Suppressor macrophage treated with lipopolysaccharide for 1 hour (primary cell): ENCODE measurements at places on chromosomes 6 and 20.

- DNase-seq: no peak
Observed at GRCh38 chr6:157611406-157611805, 211.6 kb upstream of the SNX9 start.

DNA sequence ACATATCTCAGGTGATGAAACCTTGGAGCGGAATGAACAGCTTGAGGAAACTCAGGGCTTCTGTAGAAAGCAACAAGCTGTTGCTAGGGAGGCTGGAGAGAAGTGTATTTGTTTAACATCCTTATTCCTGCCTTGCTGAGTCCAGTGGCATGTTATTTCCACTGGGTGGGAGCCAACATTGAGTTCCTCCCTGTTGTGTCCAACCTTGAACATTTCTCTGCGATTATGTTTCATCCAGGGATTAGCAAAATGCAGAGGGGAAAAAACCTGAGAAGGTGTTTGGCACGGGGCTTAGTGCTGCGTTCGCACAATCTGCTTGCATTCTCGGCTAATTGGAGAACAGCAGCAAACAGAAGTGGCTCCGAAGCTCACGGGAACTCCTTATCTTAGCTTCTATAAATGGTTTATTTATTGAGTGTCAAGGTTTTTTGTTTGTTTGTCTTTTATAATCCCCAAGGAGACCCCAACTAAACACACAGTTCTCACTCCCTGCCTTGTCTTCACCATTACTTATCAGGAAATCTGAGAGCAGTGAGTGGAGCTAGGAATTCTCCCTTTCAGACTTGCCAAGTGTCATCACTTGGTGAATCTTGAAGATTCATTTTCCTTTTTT, 412.8 kb downstream of the CDC5L start:
- peak; percentile 5 for DNase-seq

GRCh38 chr6:169953686-169954085, 202.3 kb downstream of the ERMARD start:
- DNase-seq: no peak

DNA sequence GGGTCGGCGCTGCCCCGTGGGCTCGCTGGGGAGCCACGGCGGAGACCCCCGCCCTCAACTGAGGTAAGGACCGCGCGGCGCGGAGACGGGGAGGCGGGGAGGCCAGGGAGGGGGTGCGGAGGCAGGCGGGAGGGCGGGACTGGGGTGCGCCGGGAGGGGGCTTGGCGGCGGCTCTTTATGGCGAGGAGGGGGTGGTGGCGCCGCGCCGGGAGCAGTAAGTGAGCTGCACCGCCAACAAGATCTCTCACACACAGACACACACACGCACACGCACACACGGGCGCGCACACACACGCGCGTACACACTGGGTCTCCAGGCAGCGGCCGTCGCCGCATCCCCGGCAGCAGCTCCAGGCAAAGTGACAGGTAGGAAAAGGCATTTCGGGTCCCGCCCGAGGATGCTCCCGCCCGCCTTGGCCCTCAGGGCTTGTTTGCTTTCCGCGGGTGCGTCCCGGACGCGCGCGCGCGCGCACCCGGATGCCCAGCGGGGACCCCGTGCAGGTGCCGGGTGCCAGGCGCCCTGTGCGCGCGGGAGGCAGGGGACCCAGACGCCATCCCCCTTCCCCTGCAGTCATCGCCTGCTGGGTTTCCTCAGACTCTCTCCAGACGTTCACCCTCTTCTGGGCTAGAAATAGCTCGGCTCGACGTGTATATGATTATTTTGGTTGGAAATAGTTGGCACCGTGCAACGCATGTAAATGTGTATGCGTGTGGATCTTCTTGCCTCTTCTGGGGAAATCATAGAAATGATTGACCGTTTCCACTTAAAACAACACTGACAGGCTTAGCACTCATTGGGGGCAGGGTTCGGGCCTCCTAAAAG, at the start of gene PLCB4:
PLCB4 (plus strand) TSS at position 247 of the 823 bp plus-strand sequence. CDS start 238,728 bp downstream, outside the sequence.
- DNase-seq: no peak

DNA sequence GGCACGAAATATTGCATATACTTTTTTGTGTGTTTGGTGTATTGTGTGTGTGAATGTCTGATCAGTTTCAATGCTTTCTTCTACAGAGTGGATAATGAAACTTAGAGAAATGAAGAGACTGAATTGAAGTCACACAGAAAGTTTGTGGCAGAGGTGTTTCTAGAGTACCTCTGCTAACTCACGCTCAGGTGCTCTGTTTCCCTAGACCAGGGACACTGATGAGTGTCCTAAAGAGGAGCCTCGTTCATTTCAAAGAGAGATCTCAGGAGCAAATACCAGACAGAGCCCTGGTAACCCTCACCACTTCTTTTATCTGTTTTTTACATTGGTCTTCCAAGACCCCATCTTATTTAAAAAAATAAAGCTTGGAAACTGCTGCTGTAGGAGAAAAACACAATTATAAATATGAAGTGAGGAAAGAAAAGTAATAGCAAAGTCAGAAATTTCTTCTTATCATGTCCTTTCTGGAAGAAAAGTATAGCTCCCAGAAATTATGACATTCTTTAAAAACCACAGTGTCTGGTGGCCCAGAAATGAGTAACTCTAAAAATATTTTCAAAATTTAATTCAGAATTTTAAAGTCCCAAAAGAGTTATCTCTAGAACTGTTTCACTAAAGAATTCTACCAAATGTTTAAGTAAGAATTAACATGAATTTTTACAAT, 720.6 kb downstream of the RFPL4B start:
- no peak for DNase-seq

- DNase-seq: peak; percentile 71
Observed at GRCh38 chr6:134375220-134375580, 57.3 kb upstream of the SGK1 start.

DNA sequence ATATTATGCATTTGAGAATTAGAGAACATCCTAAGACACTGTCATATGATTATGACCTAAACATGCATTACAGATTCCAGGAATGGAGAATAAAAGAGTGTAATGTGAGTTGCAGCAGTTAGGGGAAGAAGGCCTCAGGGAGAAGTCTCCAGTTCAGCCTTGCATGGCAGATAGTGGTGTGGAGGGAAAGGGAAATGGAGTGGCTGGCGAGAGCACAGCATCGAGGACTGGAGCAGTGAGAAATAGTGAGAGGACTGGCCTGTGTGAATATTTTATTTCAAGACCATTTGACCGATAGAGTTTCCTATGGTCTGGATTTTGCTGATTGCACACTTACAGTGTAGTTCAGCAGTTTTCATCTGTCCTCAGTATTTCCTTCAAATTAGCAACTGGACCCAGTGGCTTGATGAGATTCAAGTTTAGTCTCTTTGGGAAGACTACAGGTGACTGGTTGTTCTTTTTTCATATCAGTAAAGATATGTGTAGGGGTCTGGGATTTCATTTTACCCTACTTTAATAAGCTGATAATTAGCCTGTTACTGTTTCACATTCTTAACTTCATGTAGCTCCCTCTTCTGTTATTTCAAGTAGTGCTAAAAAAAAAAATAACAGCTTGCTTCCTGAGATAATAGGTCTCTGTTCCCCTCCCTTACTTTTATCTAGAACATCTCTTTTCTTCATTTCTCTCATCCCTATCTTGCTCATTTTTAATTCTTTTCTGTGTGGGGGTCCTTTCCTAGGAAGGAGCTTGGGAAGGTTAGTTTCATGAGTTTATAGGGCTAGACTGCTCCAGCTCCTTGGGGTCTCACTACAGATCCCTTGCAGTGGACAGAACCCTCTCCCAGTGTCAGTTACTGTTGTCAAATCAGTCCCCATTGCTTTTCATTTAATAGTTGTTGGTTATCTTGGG, 27.9 kb downstream of the BLTP3A start:
- no peak for DNase-seq

DNA sequence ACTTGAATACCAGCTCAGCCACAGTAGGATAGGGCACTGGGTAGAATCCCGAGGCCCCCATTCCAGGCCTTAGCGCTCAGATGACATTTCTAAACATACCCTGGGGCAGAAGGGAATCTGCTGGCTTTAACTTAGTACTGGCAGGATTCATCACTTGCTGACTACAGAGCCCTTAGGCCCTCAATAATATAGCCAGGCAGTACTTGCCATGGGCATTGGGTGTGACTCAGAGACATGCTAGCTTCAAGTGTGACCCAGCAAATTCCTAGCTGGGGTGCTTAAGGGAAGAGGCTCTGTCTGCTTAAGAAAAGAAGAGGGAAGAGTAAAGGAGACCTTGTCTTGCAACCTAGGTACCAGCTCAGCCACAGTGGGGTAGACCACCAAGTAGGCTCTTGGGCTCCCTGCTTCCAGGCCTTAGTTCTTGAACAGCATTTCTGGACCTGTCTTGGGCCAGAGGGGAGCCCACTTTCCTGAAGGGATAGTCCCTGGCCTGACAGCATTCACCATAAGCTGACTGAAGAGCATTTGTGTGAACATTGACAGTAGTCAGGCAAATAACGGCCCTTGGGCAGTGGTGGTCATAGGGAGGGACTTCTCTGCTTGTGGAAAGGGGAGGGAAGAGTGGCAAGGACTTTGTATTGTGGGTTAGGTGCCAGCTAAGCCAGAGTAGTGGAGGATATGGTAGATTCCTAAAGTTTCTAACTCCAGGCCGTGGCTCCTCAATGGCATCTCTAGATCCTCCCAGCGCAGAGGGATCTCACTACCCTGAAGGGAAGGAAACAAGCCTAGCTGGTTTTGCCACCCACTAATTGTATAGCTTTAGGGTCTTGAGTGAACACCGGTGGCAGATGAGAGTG, 48.5 kb upstream of the HACE1 start:
- no peak for DNase-seq

- DNase-seq: no peak
Observed at GRCh38 chr6:17741507-17741906, 34.8 kb upstream of the NUP153 start.

DNA sequence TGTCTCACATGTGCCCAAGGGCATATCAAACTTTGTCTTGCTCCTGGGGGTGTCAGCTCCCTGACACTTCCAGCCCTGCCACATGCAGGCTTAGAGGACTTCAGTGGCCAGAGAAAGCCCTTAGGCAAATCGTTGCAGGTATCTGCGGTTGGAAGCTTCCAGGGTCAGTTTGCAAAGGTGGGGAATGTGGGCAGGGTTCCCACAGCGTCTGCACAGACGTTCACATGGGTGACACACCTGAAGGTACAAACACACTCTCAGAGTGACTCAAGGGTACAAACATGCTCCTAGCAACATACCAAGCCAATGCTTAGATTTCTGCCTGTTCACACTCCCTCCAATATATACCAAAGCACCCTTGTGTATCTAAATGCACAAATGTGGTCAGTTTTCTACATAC, 30.0 kb downstream of the VSTM2L start:
- no peak for DNase-seq

GRCh38 chr6:32551410-32551809, 21.3 kb upstream of the HLA-DRB5 start:
- DNase-seq: peak; percentile 54

- no peak for DNase-seq
Observed at GRCh38 chr20:32855387-32855786, 3.3 kb upstream of the EFCAB8 start.

DNA sequence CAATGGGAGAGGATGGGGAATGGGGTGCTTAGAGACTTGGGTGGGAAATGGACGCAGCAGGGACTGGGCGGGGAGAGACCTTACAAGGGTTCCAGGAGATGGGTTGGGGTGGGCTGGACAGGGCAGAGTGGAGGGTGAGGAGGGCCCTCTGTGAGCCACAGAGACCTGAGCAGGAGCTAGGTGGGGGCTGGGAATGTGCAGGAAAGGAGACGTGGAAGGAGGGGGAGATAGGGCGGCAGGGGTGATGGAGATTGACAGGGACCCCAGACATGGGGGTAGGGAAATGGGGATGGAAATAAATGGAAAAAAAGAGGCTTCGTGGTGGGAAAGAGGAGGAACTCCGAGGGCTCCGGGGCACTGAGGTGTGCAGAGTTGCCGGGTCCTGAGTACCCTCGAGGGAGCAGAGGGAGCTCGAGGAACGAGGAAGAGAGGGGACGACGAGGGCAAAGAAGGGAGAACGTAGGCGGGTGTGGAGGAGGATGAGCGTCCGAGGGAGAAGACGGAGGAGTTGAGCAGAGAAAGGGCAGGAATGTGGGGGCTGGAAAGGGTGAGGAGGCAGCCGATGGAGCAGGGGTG, 2.0 kb upstream of the CTCFL start:
- DNase-seq: no peak

DNA sequence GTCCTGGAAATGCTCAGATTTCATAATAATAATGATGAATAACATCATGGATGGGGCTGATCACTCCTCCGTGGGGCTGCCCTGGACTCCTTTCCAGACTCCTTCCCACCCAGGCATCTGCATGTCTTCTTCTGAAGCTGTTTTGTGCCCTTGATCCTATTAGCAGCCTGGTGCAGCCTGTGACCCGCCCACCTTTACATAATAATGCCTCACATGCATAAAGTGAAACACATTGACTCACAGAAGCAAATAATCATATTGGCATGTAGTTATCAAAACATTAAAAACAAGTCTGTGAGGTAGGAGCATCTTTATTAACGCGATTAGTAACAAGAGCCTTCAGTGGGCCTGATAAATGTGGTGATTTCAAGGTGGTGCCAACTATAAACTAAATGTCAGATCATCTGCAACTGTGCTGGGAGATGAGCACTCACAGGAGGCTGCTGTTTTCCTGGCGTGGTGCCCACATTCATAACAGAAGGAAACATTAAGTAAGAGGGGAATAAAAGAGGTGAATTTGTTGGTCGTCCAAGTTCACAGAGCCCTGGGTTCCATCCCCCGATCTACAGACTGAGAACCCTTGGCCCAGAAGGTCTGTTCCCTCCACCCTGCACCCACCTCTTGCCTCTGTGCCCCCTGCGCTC, 344.7 kb downstream of the CDH4 start:
- no peak for DNase-seq

DNA sequence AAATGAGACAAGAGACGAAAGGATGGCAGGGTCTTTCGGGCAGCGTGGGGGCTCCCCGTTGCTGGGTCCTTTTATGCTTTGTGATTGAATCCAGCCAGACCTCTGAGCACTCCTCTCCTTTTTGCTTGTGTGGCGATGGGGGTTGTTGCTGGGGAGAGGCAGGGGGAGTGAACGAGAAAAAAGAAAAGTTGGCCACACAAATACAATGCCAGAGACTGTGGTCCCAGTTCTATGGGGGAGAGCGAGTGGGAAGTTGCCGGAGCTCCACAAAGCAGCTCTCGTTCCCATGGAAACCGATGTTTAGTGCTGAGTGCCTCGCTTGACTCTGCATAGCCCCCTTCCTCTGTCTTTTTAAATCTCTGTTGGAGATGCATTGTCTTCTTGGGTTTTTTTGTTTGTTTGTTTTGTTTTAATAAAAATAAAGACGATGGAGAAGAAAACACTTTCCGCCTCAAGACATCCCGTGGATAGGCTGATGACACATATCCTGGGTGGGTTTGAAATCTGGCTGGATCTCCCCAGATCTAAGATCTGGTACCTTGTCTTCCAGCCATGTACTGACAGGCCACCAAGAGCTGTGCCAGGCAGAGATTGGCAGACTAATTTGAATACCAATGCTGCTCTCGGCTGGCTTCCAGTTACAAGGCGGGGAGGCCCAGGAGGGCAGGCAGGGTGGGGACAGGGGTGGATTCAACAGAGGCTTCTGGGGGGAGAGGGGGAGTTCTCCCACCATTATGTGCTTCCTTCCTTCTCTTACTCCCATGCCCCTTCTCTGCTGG, 529.3 kb downstream of the QKI start:
- DNase-seq: no peak

DNA sequence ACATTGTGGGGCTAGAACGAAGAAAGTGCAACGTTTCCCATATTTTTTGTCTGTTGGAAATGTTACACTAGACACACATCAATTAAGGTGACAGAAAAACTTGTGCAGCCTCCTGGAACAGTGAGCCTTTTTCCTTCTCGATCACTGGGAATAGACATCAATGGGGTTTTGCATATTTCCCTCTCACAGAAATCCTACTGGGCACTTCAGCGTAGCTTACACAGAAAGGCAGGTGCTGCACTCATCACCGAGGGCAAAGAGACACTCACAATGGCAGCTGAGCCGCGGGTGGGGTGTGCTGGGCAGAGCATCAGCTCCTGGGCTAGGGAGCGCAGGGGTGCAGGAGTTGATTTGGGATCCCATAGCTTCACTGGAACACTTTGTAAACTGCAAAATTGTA, 64.5 kb downstream of the THBS2 start:
- DNase-seq: no peak
